Hepatocyte (in vitro differentiated cells): ENCODE measurements at places on chromosomes 16 and 17. TPM values are rescaled to one million over a fixed set of nuclear protein-coding genes. Genes with fewer than 3 reads are reported as not detected.

DNA sequence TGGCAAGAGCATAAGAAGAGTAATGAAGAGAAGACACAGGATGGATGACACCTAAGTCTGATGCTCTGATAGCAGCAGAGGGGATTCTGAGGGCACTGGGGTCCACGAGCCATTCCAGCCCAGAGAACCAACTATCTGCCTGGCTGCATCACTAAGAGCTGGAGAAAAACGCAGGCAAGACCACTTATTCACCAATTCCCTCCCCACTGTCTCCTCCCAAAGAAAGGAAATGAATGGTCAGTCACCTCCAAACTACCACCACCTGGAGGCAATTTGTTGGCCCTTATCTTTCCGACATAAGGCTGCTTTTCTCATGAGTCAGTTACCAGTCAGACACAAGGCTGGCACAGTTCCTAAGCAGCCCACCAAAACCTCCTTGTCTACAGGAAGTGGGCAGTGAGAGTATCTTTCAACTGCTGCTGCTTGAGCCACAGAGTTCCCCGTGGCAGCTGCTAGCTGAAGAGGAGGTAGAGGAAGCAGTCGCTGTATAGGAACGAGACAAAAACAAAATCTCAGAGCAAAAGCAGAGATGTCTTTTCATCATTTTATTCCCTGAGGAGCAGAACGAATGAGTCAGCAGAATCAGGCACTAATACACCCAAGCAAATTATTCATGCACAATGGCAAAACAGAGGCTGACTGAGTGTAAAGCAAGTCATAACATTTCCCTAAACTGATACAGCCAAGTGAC, 111.1 kb downstream of the SMG6 start:
- H3K27me3 ChIP-seq, result no peaks in the 10 kb centered on the region
- H3K4me1 ChIP-seq, result peaks cover 3% of the 10 kb centered on the region
- H3K4me3 ChIP-seq, result no peak overlapping the region
- no peak for DNase-seq

DNA sequence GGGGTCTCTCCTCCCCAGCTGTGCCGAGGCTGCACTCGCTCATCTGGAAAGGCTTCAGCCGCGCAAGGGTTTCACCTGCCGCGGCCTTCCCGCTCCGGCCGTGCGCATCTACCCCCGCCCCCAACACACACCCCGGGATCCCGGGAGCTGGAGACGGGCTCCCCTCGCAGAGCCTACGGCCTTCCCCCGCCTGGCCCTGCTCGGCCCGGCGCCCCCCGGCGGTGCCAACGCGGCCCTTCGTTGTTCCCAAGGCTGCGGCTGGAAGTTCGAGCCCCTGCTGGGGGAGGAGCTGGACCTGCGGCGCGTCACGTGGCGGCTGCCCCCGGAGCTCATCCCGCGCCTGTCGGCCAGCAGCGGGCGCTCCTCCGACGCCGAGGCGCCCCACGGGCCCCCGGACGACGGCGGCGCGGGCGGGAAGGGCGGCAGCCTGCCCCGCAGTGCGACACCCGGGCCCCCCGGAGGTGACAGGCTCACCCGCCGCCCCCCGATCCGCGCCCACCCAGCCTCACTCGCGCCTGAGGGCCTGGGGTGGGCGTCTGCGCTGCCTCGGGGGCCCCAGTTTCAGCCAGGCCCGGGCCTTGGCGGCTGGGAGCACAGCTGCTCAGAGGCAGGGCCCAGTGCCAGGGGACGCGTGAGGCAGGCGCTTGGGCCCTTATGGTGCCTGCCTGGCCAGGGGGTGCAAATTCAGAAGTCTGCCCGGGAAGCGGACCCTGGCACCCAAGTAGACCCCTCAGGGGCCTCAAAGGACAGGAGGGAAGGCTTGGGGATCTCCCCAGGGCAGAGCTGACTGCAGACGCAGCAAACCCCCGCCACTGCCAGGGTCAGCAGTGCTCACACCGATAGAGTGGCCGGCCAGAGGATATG, 11.2 kb downstream of the GALK1 start:
- peaks cover 14% of the 10 kb centered on the region for H3K4me1 ChIP-seq
- DNase-seq, result peak; percentile 87
- H3K4me3 ChIP-seq, result no peak overlapping the region
- H3K36me3 ChIP-seq, result no peaks in the 10 kb centered on the region

GRCh38 chr17:76529224-76530094, 8.1 kb downstream of the CYGB start:
- peaks cover 67% of the 10 kb centered on the region for H3K4me1 ChIP-seq
- no peak overlapping the region for H3K4me3 ChIP-seq

DNA sequence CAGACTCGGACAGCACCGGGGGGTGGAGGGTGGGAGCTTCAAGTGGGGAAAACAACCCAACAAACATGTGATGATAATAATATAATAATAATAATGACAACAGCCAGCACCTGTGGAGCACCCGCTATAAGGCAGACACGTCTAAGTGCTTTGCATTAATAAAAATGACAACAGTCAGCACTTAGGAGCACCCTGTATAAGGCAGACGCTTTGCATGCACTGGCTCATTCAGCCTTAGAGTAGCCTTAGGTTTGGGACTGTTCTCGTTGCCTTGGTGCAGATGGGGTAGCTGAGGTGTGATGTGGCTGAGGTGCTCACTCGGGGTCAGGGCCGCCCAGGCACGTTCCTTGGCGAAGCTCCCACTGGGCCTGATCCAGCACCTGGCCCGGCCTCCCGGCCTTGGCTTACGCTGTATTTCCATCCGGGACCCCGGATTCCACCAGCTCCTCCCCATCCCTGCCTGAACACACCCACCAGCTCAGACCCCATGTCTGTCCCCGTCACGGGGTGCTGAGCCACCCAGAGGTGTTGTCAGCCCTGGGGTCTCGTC, 144.0 kb upstream of the CIBAR2 start:
- peaks cover 4% of the 10 kb centered on the region for H3K4me1 ChIP-seq
- no peak for DNase-seq
- H3K4me3 ChIP-seq, result no peak overlapping the region
- no peak overlapping the region for H3K27ac ChIP-seq
- no peaks in the 10 kb centered on the region for H3K27me3 ChIP-seq
- H3K36me3 ChIP-seq, result no peaks in the 10 kb centered on the region

- no peak for DNase-seq
- no peak overlapping the region for H3K27ac ChIP-seq
- H3K27me3 ChIP-seq, result no peaks in the 10 kb centered on the region
These were observed 287.3 kb upstream of the MAF start for GRCh38 chr16:79887541-79888540.

- H3K36me3 ChIP-seq, result no peaks in the 10 kb centered on the region
- peaks cover 24% of the 10 kb centered on the region for H3K27me3 ChIP-seq
- H3K4me3 ChIP-seq, result no peak overlapping the region
These were observed 107.6 kb upstream of the LHX1 start for GRCh38 chr17:36829676-36830075.

GRCh38 chr17:6085812-6086211, 15.6 kb downstream of the WSCD1 start:
- DNase-seq, result no peak
- H3K4me1 ChIP-seq, result no peaks in the 10 kb centered on the region
- no peak overlapping the region for H3K4me3 ChIP-seq
- no peak overlapping the region for H3K27ac ChIP-seq
- no peaks in the 10 kb centered on the region for H3K36me3 ChIP-seq

DNA sequence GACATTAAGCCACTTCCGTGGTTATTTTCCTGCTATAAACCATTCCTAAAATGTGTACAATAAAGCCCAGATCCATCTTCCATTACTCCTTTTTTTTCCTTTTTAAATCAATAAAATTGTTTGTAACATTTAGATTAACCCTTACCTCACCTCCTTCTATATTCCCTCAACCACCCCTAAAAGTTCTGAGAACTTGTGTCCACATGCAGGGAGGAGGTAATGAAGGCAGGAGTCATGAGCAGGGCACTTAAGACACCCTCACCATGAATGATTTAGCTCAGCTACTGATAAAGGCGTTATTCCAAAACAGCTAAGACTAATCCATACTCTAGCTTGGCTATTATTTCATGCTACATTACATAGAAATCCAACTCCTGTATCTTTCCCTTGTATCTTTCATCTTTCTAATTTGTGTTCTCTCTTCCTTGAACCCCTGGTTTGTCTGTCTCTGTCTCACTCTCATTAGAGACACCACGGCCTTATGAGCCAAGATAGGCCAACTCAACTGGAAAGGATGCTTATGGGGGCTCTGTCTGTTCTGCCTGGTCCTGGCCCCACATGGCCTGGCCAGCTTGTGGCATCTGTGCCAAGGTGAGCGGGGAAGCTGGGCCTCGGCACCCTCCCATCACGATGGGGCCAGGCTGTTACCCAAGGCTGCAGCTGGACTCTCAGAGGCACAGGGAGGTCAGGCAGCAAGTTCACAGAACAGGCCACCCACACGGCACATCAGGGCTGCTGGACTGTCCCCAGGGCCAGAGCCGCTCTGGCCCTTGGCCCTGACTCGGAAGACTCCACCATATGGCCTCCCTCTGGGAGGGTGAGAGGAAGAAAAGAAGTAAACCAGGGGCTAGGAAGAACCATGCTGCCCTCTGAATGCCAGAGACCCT, 294.4 kb downstream of the SOX9 start:
- no peaks in the 10 kb centered on the region for H3K27me3 ChIP-seq
- no peak overlapping the region for H3K27ac ChIP-seq
- peaks cover 25% of the 10 kb centered on the region for H3K4me1 ChIP-seq
- no peak for DNase-seq

GRCh38 chr16:70568601-70569237, 45.1 kb downstream of the SF3B3 start:
- H3K36me3 ChIP-seq, result no peaks in the 10 kb centered on the region
- H3K4me1 ChIP-seq, result no peaks in the 10 kb centered on the region
- DNase-seq, result peak; percentile 36

GRCh38 chr16:82954224-82954929, 327.6 kb downstream of the CDH13 start:
- DNase-seq, result no peak
- H3K4me3 ChIP-seq, result no peak overlapping the region
- H3K27me3 ChIP-seq, result no peaks in the 10 kb centered on the region
- H3K27ac ChIP-seq, result no peak overlapping the region

DNA sequence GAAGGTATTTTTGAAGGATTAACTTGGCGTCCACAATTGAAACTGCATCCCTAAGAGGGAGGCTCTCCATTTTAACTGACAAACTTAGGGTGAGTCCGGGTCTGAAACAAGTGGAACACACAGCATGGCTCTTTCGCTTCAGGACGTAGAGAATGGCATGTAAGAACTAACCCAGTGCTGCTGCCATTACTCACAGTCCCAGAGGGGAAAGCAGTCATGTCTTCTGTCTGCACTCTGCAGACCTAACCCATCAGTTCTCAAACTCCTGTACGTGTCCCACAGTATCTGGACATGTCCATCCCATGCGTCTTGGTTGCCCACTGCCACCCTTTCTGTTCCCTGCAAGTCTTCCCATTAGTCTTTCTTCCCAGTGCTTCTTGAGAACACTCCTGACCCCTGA, 563 bp downstream of the ST6GALNAC1 start:
- H3K4me1 ChIP-seq, result peaks cover 32% of the 10 kb centered on the region
- no peaks in the 10 kb centered on the region for H3K27me3 ChIP-seq
- no peak overlapping the region for H3K4me3 ChIP-seq
- no peak for DNase-seq

PABPN1L gene
- total RNA-seq, result not detected in 2 replicates

ASPSCR1 gene
- 27.5 and 28.4 TPM in 2 replicates for total RNA-seq

CACNG1 gene
- total RNA-seq, result not detected in 2 replicates

EMC8 gene
- 35.0 and 40.6 TPM in 2 replicates for total RNA-seq
